ENCODE measurements at places on chromosomes 6 and 20. TPM values are rescaled to one million over a fixed set of nuclear protein-coding genes. Genes with fewer than 3 reads are reported as not detected.

DNA sequence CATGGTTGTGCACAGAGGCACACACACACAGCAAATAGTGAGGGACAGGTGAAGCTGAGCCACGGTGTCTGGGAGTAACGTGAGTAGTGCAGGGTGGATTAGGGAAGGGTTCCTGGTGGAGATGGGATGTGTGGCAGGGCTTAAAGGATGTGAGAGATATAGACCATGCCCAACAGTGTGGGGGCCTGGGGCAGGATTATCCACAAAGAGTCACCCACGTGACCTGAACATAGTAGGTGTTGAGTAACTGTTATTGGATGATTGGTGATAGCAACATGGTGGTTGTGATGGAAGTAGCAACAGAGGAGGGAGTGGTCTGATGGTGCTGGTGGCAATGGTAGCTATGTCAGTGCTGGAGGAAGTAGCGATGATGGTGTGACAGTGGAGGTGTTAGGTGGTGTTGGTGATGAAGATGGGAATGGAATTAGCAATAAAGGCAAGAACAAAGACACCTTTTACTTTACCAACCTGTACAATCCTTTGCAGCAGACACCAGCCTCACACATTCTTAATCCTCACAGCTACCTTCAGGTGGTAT, 135.1 kb downstream of the MRPL14 start:
- DNase-seq = no peak

GRCh38 chr20:53021934-53022333, 49.8 kb downstream of the TSHZ2 start:
- DNase-seq = no peak

GRCh38 chr6:927157-927556, 234.2 kb upstream of the EXOC2 start:
- no peak for DNase-seq

- DNase-seq = no peak
Measured at GRCh38 chr6:170172392-170172791, 118.5 kb downstream of the DLL1 start.

GRCh38 chr20:25394276-25394675, 3.6 kb upstream of the ABHD12 start:
- DNase-seq = no peak

GRCh38 chr20:37737826-37738420, 44.1 kb downstream of the CTNNBL1 start:
- no peak for DNase-seq

GRCh38 chr6:9612489-9612888, 802.4 kb downstream of the TFAP2A start:
- no peak for DNase-seq

DNA sequence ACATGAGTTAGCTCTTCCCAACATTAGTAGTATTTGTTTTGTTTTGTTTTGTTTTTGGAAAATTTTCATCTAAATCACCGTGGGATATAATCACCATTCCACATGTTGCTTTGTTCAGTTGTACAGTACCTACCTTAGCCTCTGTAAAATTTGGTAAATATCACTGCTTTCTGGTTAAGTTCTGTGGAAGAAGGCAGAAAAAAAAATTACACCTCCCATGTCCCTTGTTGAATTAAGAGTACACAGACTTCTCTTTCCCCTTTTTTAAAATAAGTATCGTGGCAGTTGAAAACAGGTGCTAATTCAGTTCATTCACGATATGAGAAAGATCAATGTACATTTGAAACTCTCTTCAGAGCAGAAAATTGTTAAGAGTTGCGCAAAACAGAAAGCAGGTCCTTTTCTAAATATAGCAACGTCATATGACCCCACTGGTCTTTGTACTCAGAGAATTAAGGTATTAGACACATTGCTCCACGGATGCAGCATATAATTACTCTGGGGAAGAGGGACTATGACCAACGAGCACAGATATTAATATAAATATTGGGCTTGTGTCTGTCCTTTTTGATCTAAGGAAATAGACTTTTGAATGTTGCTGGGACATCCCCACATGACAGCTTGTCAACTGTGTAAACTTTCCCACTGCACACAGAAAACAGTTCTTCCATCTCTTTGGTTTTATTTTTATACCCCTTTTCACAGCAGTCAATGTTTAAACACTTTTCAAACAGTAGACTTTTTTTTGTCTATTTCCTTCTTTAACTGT, 58.6 kb upstream of the ZNF217 start:
- DNase-seq = no peak

The DEF6 gene
- 2.6 TPM for polyA plus RNA-seq

- no peak for DNase-seq
Measured at GRCh38 chr6:34062815-34063214, 83.1 kb downstream of the GRM4 start.

The CCN6 gene
- not detected for polyA plus RNA-seq

GRCh38 chr20:4045741-4046140, 30.4 kb upstream of the RNF24 start:
- no peak for DNase-seq

DNA sequence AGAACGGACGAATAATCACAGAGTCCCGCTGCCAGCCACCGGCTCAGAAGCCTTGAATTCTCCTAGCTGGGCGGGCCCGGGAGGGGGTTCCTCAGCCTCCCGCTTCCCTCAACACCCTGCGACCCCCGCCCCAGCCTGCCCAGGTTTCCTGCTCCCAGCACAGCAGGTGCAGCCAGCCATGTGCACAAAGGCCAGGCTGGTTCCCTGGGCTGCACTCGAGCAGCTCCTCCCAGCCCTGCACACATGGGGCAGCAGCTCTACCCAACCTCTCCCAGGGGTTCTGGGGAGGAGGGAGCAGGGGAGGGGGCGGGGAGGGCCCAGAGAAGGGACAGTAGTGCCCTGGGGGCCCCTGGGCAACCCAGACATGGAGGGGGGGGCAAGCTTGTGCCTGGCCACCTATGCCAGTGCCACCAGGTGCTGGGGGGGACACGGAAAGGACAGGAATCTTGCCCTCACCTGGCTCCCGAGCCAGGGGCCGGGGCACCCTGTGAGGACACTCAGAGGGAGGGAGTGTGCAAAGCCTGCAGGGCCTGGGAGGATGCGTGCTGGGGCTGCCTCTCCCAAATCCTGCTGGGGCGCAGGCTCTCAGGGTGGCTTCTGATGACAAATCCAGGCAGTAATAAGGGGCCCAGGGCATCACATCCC, 1.2 kb upstream of the NTSR1 start:
- no peak for DNase-seq

The NDUFAF4 gene
- polyA plus RNA-seq = 32.5 TPM

- no peak for DNase-seq
Measured at GRCh38 chr20:20130399-20130798, 78.1 kb downstream of the CFAP61 start.
